ENCODE measurements at places on chromosomes 11 and 22. TPM values are rescaled to one million over a fixed set of nuclear protein-coding genes. Genes with fewer than 3 reads are reported as not detected.

- no peak for DNase-seq
Measured at GRCh38 chr22:42725606-42726355, 5.1 kb upstream of the A4GALT start.

- peak; percentile 76 for DNase-seq
Measured at GRCh38 chr22:42444077-42444904, 12.1 kb upstream of the NFAM1 start.

GRCh38 chr22:28034760-28035401, 115.8 kb upstream of the PITPNB start:
- no peak for DNase-seq

DNA sequence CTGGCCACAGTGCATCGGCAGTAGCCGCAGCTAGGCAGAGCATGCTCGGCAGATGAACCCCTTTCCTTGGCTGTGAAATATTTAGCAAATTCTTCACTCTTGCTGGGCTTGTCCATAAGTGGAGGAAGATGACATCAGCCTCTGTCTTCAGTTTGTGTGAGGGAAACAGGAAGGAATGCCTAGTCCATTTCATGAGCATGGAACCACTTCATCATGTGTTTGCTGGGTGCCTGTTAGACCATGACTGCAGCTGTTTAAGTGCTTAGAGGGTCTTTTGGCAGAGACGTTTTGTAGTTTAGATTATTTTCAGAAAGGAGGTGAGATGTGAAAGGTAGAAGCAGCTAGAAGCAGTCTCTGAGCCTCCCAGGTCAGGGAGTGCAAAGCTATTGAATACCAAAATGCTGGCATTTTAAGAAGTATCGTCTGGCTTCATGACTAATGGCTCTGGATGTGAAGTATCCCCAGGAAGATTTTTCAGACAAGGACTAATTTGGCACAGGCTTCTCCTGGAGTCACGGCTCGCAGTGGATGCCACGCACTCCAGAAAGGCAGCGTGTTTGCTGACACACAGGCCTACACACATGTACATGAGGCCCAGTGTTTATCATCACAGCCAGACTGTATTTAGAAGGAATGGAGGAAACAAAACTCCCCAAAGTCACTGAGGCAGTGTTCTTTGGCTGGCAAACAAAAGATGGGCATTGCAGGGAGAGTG, 43.1 kb upstream of the GRAMD1B start:
- no peak for DNase-seq

The SCN2B gene
- total RNA-seq = not detected

Data from right lobe of liver (tissue), 6 donors.